ENCODE measurements at places on chromosomes 16 and 17.

DNA sequence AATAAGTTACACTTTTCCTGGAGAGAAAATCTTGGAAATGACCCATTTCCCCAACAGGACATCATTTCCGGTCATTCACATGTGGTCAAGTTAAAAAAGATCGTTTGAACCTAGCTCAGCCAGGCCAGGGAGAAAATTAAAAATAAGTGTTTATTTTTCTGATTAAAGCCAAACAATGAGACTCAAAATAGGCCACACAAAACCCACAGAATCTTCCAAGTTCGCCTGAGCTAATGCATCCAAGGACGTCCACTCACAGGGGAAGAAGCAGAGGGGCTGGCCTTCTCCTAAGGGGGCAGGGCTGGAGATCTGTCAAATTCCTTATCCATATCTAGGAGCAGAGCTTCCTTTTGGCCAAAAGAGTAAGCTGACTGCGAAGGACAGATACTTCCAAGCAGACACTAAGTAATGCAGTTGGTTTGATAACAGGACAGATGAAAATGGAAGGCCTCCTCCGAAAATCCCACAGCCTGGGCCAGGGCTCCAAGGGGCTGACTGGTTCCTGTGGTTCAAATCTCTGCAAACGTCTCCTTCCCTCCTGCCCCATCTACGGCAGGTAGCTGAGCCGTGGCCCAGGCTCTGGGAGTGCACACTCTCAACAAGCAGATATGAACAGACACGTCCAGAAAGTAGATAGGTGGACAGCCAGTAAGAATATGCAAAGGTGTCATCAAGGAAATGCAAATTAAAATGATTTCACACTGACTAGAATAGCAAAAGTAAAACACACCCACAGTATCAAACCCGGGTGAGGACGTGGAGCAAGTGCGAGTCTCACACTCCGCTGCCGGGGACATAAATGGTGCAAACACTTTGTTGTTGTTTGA lies 98.5 kb downstream of the MRM3 start:
- DNase-seq = no peak

DNA sequence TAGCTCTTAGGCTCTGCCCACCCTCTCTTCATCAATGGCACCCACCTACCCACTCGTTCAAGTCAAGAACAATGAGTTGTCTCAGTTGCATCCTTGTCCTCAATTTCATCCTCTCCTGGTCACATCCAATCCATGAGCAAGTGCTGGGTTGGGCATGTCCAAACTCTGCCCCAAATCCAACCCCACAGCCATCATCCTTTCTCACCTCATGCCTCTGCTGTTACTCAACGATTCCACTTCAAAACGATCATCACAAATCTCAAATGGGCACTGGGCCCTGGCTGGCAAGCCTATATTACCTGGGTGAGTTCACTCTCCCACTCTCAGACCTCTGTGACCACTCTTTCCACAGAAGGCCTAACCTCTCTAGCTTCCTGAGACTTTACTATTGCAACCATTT lies 12.0 kb upstream of the TEX2 start:
- DNase-seq = no peak

DNA sequence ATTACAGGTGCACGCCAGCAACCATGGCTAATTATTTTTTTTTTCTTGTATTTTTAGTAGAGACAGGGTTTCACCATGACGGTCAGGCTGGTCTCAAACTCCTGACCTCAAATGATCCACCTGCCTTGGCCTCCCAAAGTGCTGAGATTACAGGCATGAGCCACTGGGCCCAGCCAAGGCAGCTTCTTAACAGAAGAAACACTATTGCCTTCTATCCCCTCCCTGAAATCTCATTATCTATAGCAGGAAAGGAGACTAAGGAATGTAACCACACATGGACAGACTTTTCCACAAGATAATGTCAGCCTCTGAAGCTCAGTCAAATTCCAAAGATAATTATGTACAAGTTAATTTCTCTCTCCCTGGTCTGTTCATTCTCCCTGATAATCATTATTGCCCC lies 5.7 kb upstream of the ZP2 start:
- DNase-seq = no peak

GRCh38 chr16:12201866-12202265 lies 225.3 kb downstream of the SNX29 start:
- DNase-seq = no peak

DNA sequence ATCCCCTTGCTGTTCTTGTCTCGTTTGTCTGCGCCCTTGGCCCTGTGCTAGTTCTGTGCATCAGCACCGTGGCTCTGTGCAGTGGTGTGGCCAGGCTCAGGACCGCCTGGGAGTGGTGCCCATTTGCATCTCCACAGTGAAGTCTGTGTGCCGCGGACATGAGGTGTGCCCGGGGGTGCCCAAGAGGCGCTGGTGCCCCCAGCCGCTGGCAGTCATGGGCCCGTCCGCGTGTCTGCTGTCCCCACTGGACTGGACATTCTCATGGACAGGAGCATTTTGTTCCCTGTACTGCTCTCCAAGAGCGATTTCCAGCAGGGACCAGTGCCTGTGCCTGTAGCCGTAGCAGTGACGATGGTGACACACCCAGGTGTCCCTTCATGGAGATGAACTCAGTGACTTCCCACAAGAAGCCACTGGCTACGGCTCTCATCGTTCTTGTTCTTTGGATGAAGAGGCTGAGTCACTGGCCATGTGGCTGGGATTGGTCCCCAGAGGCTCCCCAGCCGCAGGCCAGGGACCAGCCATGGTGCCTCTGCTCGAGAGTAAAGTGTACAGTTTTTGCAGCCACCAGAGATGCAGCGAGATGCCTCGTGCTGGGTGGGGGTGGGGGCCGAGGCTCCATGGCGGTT lies 13.0 kb upstream of the MC1R start:
- DNase-seq = no peak

DNA sequence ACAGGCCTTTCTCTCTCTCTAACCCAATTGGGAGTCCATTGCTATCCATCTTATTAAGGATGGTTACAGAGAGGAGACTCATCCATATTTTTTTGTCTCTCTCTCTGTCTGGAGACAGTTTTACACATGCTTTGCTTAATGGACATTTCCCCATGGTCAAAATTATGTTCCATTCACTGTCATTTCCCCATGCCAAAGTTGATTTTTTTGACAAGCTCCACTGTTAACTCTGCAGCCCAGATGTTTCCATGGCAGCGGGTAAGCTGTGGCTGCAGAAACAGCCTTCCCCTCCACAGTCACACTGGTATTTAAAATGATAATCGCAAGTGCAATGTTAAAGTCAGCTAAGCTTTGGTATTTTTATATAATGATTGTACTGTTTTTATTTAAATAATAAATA lies 63.9 kb upstream of the HLF start:
- DNase-seq = no peak

GRCh38 chr16:70749681-70750601 lies 51.0 kb downstream of the VAC14 start:
- DNase-seq = no peak

All from CD4-positive, alpha-beta T cell (primary cell).